ENCODE measurements at places on chromosomes 2 and 18.

- DNase-seq: no peak
Observed at GRCh38 chr2:6401301-6401700, 464.4 kb downstream of the CMPK2 start.

GRCh38 chr2:96651793-96652192, 9.2 kb downstream of the FER1L5 start:
- DNase-seq: no peak

DNA sequence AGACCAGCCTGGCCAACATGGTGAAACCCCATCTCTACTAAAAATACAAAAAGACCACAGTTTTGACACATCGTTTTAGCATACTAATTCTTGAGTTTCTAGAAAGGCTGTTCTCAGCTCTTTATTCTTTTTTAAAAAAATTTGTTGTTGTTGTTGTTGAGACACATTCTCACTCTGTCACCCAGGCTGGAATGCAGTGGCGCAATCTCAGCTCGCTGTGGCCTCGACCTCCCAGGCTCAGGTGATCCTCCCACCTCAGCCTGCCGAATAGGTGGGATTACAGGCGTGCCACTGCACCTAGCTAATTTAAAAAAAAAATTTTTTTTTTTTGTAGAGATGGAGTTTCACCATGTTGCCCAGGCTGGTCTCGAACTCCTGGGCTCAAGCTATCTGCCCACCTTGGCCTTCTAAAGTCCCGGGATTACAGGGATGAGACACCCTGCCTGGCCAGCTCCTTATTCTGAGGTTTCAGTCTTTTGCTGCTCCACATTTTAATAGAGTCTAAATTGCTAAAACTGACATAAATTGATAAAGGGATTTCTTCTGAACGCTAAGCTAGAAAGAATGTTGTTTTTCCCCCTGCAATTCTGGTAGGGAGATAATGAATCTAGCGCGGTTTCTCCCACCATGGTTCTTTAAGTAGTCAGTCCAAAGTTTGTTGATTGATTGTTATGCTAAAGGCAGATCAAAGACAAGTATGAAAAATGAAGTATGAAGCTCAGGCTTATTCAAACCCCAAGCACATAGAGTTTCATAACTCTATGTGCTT, 32.6 kb upstream of the CABLES1 start:
- DNase-seq: no peak

- no peak for DNase-seq
Observed at GRCh38 chr2:39368846-39369245, 68.2 kb downstream of the MAP4K3 start.

- no peak for DNase-seq
Observed at GRCh38 chr2:197890168-197890567, 85.8 kb downstream of the PLCL1 start.

DNA sequence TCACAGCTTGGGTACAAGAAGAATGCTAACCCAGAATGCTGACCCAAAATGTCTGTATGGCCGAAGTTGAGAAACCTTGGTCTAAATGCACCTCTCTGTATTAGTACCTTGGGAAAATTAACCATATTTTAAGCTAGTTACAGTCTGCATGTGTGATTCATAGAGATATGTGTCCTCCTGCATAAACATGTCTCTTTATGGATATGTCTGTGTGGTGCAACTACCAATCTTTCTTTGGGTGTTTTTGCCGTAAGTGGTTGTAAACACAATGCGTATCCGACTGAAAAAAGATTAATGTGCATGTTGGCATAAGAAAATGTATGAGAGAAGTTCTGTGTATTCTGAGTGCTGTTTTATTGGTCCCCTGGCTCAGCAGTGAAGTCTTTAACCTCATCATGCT, 54.2 kb upstream of the GAREM2 start:
- DNase-seq: no peak

DNA sequence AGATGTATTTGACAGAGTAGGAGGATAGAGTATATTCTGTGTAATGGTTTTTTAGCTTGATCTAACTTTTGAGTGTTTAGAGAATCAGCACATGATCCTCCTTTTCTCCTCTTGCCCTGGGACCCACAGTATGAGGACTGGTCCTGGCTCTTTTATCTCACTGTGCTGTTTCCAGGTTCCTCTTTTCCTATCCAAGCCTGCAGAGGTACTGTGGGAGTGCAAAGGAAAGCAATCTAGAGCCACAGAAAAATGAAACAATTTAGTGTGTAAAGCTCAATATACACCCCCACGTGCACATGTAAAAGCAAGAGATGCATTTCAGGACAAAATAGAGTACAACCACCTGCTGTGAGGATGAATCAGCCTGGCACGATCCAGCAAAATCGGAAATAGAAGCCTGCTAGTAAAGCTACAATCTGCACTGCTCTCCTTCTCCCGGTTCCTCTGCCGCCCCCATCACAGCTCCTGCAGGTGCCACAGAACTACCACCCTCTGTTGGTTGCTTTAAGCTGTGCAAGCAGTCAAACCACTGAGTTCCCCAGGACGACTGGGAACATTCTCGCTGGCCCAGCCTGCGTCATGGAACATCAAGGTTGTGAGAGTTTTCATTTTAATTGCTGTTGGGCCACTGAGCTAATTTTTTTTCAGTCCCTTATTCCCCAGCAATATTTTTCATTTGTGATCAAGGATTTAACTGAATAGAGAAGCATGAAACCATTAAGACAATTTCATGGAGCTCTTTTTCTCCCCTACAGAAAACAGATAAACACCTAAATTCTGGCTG, 47.8 kb upstream of the MAPRE3 start:
- DNase-seq: no peak

- DNase-seq: no peak
Observed at GRCh38 chr18:37714691-37715090, 149.1 kb upstream of the CELF4 start.

DNA sequence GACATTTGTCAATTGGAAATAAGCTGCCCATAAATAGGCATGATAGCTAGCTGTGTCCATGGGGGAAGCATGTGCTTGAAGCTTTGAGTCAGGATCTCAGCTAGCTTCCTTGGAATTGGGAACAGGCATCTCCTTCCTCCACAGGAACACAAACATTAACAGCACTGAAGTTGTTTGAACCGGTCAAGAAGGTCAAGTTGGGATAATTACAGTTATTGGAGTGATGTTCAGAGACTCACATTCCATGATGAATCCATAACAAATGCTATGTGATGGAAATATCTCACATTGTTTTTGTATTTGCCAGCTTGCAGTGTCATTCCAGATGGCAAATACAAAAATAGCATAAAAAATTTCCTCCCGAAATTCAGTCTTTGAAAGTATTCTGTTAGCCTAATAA, 347.6 kb upstream of the SMIM21 start:
- no peak for DNase-seq

- no peak for DNase-seq
Observed at GRCh38 chr2:237411092-237411601, 2.8 kb downstream of the COL6A3 start.

- no peak for DNase-seq
Observed at GRCh38 chr2:35114765-35115164, 1240.8 kb upstream of the CRIM1 start.

DNA sequence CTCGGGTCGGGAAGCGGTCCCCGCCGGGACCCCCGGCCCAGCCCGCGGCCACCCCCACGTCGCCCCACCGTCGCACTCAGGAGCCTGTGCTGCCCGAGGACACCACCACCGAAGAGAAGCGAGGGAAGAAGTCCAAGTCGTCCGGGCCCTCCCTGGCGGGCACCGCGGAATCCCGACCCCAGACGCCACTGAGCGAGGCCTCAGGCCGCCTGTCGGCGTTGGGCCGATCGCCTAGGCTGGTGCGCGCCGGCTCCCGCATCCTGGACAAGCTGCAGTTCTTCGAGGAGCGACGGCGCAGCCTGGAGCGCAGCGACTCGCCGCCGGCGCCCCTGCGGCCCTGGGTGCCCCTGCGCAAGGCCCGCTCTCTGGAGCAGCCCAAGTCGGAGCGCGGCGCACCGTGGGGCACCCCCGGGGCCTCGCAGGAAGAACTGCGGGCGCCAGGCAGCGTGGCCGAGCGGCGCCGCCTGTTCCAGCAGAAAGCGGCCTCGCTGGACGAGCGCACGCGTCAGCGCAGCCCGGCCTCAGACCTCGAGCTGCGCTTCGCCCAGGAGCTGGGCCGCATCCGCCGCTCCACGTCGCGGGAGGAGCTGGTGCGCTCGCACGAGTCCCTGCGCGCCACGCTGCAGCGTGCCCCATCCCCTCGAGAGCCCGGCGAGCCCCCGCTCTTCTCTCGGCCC, 13.6 kb downstream of the SPEG start:
- no peak for DNase-seq

DNA sequence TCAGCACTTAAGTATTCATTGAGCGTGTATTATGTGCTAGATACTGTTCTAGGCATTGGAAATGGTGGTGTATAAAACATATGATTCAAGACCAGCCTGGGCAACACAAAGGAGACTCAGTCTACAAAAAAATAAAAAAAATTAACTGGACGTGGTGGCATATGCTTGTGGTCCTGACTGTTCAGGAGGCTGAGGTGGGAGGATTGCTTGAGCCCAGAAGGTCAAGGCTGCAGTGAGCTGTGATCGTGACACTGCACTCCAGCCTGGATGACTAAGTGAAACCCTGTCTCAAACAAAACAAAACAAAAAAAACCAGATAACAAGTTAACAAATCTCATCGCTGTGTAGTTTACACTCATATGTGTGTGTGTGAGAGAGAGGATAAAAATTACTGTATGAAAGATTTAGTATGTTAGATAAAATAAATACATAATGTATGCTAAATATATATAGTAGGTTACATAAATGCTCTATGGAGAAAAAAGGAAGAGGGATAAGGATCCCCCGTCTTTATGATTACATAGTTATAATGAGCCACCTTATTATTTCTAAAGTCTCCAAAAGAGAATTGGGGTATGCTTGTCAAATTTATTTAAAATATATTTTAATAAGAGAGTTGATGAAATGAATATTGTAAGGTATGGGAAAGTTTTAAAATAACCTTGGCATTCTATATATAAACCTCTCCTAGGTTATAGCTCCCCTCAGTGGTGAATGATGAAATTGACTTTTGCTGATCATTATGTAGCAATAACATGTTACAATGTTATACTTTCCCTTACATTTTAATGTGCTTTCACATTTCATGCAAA, 69.2 kb downstream of the EHBP1 start:
- DNase-seq: no peak
